Hippocampal formation (tissue), 2 donors: ENCODE measurements at places on chromosomes 2 and 18.

DNA sequence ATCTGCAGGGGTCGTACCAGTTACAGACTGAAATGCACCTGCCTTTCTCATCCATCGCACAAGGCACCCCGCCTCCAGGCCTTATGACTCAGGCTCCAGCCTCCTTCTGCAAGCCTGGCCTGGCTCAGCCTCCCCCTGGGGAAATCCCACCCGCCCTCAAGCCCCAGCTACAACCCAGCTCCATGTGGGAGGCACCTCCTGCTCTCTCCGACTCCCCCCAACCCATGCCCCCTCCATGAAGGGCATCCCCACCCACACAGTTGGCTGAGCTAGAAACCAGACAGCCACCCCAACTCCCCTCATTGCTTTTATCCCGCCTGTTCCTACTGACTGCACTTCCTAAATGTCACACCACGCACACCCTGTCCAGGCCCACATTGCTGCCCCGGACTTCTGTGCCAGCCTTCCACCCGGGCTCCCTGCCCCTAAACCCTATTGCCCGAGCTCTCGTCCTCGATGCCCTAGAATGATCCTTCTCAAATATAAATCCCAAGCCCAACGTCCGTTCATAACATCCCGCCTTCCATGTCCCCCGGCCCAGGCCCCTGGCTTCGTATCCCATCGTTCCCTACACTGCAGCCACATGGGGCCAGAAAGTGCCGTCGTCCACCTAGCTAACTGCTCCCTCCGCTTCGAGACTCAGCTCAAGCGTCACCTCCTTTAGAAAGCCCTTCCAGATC lies 9.9 kb downstream of the DNMT3A start:
- DNase-seq = no peak

- DNase-seq = no peak
Observed at GRCh38 chr2:86253424-86253823, 54.2 kb downstream of the MRPL35 start.

DNA sequence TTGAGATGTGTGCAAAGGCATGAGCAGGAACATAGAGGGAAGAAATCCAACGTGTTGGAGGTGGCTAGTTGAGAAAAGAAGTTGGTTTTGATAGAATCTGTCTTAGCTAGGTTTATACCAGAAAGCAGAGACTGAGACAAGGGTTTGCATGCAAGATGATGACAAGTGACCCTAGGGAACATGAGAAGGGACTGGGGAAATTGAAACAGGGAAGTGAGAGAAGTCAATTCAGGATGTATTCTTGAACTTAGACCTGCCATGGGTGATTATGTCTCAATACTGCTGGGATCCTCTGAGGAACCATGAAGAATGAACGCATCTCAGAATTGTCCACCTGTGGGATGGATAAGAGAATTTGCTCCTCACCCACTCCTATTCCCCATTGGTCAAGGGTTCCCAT lies 20.5 kb downstream of the IL36A start:
- DNase-seq = no peak

DNA sequence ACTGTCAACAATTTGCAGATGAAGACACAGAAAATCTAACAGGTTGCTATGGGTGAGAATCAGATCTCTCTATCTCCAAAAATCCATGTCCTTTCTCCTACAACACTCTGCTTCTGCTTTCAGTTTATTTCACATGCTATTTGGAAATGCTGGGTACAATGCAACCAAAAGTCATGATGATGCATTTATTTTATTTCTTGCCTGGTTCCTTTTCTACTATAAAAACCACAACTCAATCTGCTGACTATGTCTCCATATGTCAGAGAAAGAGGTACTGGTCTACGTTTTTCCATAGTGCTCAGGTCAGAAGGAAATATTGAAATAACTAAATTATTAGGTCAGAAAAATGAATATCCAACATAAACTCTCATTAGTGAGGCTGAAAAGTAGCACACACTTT lies 20.5 kb downstream of the RAD51AP2 start:
- no peak for DNase-seq

GRCh38 chr2:88452980-88453582 lies 588 bp upstream of the FOXI3 start:
- no peak for DNase-seq

GRCh38 chr2:131046028-131046917 lies 47.0 kb downstream of the FAM168B start:
- no peak for DNase-seq

GRCh38 chr2:228731517-228731916 lies 539.6 kb downstream of the PID1 start:
- DNase-seq = no peak

DNA sequence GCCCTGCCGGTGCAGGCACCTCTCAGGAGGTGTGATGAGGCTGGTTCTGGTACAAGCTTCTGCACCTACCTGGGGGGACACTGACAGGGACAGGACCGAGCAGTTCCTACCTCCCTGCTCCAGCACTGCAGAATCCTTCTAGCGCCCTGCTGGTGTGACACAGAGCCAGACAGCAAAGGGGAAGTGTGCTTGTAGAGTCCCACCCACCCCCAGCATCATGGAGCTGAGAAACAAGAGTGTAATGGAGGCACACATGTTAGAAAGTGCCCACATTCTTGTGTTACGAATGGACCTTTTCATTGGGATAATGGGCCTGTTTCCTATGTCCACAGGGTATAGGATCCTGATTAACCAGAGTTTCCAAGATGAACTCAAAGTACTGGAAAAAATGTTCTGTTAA lies 38.3 kb downstream of the OXER1 start:
- no peak for DNase-seq

- DNase-seq = no peak
Observed at GRCh38 chr18:12656938-12657683, 796 bp downstream of the SPIRE1 start.

GRCh38 chr2:10541081-10541480 lies 93.0 kb upstream of the ODC1 start:
- no peak for DNase-seq

- no peak for DNase-seq
Observed at GRCh38 chr2:74834792-74835755, 1.1 kb downstream of the HK2 start.

GRCh38 chr2:60433018-60433596 lies 120.3 kb downstream of the BCL11A start:
- DNase-seq = no peak

DNA sequence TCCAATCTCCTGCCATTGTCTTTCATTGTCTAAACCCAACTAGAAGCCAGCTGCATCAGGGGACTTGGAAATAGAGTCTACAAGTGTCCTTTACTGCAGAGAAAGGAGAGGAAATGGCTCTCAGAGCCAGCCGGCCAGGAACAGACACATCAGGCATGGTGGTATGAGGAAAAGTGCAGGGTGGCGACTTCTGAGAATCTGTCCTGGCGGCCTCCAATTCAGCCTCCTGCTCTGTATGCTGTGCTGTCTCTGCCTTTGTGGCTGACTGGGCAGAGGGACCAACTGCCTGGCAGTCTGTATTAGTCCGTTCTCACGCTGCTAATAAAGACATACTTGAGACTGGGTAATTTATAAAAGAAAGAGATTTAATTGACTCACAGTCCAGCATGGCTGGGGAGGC lies 36.8 kb upstream of the AQP4 start:
- peak; percentile 29 for DNase-seq

DNA sequence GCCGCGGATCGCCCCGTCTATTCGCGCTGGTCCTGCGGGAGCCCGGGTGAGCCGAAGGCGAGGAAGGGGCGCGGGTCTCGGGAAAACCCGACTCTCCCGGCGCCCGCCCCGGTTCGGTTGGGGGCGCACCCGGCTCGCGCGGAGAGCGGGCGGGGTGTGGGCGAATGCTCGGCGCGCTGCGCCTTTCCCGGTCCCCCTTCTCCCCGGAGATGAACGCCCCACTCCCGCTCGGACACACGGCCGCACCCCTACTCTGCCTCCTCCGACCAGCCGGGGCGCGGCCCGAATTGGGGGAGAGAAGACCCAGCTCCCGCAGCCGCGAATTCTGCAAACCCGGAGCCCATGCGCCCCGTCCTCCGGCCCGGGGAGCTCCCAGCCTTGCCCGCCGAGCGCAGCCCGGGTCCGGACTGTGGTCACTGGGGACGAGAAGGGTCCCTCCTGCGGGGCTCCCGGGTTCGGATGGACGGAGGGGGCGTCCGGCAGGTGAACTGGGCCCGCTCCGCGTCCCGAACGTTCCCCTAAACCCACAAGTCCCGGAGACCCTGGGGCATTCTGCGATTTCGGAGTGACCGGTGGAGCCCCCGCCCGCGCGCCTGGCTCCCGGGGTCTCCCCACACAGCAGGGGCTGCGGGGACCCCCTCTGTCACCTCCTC lies 734 bp downstream of the KCNG2 start:
- DNase-seq = no peak

DNA sequence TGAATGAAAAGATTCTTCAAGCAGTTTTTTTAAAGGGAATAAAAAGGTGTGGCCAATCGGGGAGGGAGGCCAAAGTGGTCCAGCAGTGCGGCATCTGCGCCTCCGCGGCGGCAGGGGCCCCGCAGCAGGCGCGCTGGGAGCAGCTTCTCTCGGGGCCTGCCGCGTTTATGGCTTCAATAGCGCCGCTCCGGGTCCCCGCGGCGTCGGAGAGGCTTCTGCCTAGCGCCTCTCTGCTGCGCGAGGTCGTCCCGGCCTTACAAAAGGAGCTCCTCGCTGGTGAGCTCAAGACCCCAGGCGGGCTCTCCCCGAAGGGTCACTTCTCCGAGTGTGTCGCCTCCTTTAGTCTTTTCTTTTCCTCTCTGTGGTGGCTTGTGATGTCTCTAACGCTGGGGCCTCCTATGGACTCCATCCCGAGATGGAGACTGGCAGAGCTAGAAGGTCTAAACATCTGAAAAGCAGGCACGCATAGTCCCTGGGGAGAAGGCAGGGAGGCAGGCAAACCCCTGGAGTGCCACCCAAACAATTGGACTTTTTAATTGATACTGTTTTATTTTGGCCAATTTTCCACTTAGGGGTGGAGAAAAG lies 67.1 kb downstream of the SUMO1 start:
- no peak for DNase-seq

GRCh38 chr2:63648632-63649031 lies 59.9 kb downstream of the MDH1 start:
- no peak for DNase-seq

DNA sequence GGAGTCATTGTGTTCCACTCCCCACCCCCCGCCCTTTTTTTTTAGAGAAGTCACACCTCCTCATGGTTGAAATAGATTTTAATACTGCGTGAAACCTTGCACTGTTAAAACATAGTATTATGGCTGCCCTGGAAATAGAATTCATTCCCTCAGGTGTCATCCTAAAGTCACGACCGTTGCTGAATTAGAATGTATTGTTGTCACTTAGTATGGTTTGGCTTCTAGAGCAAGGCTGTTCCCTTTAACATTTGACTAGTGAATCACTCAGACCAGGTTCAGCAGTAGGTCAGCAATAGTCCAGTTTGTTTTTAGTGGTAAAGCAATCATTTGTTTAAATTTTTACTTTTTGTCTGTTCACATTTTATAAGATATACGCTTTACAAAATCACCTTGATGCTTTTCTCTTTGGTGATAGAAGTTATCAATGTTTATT lies 1.2 kb downstream of the BABAM2 start:
- no peak for DNase-seq

DNA sequence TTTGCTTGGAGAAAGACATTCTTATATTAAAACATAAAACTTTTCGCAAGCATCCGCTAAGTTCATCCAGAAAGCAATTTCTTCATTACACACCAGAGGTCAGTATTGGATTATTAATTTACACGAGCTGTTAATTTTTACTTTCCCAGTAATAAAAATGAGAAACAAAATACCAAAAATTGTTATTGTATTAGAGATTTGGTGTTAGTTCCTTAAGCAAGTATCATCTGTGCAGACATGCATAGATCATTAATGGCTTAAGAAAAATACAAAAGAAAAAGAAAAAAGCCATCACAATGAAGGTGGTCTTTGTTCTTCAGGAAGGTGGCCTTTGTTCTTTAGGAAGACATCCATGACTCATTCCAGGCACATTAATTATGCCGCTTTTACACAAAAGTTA lies 53.6 kb upstream of the HNMT start:
- DNase-seq = no peak

- no peak for DNase-seq
Observed at GRCh38 chr2:234534515-234534914, 37.6 kb upstream of the ARL4C start.

- DNase-seq = no peak
Observed at GRCh38 chr2:227117852-227118251, 46.2 kb downstream of the COL4A4 start.
